ENCODE measurements at places on chromosomes 5 and 9.

- no peak for DNase-seq
These were observed 47.1 kb downstream of the ZNF622 start for GRCh38 chr5:16418471-16418922.

DNA sequence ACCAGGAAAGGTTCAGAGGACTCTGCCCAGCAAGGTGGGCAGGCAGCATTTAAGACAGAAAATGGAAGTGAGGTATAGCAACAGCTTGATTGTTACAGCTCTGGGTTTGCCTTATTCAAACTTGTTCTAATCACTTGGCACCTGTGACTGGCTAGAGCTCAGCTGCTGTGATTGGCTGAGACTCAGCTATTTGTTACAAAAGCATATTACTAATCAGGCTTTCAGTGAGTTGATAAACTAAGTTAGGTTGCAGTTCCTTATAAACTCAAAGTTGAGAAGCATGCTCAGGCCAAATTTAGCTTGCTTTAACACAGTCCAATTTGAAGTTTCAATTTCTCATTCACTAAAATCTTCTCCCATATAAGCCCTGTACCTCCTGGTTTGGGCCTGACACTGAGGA lies 56.3 kb downstream of the GDA start:
- DNase-seq: no peak

- DNase-seq: no peak
These were observed 11.8 kb downstream of the CCDC187 start for GRCh38 chr9:136292026-136292538.

- DNase-seq: no peak
These were observed 178.8 kb upstream of the CDH10 start for GRCh38 chr5:24823625-24824024.

GRCh38 chr5:83745816-83746215 lies 25.2 kb upstream of the HAPLN1 start:
- no peak for DNase-seq

GRCh38 chr9:120915854-120916470 lies 10.6 kb downstream of the TRAF1 start:
- no peak for DNase-seq
